NCI-H1105 (cell line): ENCODE measurements at places on chromosomes 12 and 14.

DNA sequence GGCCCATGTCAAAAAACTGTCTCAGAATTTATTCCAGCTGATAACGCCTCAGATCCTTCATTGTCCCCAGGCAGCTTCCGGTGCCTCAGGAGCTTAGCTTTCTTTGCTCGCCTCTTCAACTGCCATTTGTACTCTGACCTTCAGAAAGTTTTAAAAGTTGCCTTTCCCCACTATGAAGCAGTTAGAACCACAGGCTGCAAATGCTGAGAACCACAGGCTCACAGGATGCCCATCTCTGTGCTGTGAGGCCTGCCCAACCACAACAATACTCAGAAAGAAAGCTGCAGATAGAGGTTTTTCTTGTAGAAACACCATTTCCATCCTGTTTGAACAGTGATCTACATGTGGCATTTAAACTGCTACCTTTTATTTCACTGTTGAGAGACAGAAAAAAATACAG is 131.1 kb downstream of the PRKCH start:
- no peak for DNase-seq

DNA sequence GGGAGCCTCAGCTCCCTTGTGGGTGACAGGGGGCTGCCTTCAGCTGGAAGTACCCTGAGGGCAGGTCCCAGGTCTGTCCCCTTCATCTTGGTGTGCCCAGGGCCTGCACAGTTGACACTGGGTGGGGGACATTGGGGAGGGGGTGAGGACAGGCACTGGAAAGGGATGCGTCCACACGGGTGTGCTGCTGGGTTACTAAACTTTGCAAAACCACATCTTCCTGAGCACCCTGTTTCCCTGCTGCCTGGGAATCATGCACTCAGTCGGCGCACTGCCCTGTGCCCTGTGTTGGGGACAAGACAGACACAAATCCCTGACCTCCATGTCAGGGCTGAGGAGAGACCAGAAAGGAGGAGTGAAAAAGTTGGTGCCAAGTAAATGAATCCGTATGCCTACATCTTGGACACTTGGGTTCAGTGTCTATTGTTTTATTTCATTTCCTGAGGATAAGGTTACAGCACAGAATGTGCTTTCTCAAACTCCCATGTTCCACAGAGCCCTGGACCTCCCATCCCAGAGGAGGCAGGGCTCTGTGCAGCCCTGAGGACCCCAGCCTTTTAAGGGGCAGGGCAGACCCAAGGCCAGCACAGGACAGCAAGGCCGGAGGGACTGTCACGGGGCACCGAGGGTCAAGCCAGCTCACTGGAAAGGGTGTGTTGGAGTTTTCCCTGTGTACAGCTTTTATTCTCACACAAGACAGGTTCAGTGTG is 2.9 kb upstream of the SLC25A29 start:
- no peak for DNase-seq

- DNase-seq: no peak
These were observed 310 bp upstream of the UNG start for GRCh38 chr12:109097140-109097434.

DNA sequence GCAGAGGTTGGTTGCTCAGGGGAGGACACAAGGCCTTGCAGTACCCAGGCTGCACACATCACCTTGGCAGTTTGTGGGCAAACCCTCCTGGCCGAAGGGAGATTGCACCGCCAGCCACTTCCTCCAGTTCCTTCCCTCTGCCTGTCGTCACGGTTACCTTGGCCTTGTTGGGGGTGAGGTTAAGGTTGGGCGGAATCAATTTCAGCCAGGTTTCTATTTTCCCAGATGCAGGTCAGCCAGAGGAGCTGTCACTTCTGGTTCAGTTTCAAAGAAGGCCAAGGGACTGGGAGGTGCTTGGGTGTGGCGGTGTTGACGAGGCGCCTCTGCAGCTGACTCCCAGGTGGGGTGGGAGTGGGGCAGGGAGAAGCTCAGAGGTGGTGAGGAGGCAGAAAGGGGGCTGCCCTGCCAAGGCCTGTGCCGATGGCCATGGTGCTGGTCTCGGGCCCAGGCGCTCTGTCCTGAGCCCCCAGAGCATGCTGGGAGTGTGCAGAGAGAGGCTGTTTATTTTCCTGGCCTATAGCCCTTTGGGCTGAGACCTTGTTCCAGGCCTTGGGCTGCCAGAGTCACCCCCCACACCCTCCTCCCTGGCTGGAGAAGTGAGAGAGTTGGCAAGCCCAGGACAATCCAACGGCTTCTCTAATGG is 31.4 kb downstream of the JDP2 start:
- no peak for DNase-seq

DNA sequence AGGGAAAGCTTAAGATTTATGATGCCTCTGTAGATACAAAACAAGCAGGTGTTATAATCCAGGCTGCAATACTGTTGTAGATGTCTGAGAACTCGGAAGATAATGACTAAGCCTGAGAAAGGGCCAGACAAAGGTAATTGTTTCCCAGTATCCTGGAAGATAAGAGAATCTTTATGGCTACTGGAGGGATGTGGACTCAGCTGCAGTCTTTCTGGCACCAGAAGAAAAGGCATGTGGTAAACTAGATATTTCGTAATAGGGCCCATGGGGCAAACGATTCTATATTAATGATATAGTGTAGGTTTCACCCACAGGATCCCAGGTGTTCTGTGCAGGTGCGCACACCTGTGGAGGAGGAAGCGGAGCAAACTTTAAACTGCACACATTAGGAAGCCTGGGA is 9.2 kb upstream of the APOLD1 start:
- DNase-seq: peak; percentile 76

- peak; percentile 63 for DNase-seq
These were observed 153.5 kb upstream of the MAX start for GRCh38 chr14:65255583-65256461.

DNA sequence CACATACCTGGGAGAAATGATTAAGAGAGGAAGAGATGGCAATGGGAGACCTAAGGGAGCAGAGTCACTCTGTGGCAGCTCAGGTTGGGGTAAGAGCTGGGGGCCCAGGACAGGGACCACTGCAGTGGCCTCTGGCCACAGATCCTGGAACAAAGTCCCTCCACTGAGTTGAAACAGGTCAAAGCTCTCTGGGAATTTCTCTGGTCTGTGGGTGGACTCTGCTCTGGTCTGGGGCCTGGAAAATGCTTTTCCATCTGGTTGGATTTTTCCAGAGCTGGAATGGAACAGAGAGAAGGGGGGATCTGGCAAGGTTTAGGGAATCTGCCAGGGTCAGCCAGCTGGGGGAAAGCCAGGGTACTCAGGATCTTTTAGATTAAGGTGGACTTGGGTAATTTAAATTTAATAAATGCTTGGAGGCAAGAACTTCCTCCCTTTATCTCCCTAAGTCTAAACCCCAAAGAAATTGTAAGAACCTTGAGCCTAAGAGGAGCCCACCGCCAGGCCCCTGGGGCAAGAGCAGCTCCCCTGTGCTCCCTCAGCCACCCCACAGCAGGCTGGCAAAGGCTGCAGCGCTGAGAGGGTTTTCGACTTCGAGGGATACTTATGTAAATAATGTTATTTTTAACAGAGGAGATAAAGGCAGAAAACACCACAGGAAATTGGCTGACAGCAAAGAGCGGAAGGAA is 3.7 kb downstream of the HOXC10 start:
- no peak for DNase-seq

- DNase-seq: no peak
These were observed 64.7 kb downstream of the PPP2R5E start for GRCh38 chr14:63478437-63478852.

- no peak for DNase-seq
These were observed 11.9 kb downstream of the RHOF start for GRCh38 chr12:121781484-121781997.

DNA sequence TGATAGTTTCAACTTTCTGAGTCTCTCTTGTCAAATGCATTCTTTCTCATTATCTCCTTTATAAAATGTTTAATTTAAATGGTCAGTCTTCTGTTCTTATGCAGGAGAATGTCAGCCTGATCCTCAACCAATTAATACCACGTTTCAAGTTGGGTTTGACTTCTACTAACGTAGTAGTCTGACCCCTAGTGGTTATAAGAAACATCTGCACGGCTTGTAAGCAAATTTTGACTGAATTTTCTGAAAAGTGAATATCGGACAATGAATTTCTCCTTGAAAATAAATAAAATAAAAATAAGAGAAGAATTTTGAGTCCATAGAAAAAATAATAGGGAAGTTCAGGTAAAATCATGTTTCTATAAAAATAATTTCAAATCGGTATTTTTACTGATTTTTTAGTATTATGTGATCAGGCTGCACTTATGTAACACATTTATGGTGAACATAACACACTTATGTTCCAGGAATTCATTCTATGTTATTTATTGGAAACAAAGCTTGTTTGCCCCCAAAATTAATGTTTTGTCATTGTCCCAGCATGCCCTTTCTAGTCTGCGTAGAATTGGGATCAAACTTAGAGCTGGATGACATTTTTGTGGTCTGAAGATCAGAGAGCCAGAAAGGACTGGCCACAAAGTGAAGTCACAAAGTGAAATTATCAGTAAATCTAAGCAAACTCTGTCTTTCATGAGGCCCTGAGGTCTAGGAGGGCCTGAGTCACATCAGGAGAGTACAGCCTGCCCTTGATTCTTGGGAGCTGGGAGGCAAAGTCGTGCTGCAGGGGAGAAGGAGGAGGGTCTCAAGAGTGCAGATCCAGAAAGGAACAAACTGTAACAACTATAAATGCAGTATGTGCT is 101.2 kb upstream of the STXBP6 start:
- DNase-seq: peak; percentile 50

- DNase-seq: peak; percentile 26
These were observed 8.0 kb upstream of the CERS5 start for GRCh38 chr12:50174971-50175715.

DNA sequence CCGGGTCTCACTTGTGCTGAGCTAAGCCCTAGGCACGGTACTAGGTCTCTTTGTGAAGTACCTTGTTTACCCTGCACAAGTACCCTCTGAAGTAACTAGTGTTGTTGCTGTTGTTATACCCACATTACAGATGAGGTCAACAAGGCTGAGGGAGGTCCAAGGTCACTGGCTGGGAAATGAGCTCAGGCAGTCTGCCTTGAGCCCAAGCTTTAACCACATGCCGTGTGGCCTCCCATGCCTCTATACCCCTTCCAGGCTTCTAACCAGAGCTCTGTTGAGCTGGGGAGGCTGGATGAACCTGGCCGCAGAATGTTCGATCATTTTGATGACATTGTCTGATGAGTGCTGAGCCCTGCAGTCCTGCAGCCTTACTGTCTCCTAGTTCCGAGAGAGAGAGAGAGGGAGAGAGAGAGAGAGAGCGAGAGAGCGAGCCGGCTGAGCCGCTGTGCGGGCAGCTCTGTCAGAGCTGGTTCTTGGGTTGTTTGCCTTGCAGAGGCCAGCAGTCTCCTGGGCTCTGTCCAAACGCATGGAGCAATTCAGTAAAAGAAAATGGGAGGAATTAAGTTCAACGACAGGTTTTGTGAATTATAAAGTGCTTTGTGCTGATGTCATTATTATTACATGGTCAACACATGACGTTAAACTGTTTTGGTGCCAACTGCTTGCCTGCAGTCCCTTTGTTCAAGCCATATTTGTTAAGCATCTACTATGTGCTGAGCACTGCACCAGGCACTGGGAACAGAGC is 13.1 kb downstream of the JDP2 start:
- no peak for DNase-seq

- no peak for DNase-seq
These were observed 115.7 kb downstream of the NCOR2 start for GRCh38 chr12:124451637-124452243.

DNA sequence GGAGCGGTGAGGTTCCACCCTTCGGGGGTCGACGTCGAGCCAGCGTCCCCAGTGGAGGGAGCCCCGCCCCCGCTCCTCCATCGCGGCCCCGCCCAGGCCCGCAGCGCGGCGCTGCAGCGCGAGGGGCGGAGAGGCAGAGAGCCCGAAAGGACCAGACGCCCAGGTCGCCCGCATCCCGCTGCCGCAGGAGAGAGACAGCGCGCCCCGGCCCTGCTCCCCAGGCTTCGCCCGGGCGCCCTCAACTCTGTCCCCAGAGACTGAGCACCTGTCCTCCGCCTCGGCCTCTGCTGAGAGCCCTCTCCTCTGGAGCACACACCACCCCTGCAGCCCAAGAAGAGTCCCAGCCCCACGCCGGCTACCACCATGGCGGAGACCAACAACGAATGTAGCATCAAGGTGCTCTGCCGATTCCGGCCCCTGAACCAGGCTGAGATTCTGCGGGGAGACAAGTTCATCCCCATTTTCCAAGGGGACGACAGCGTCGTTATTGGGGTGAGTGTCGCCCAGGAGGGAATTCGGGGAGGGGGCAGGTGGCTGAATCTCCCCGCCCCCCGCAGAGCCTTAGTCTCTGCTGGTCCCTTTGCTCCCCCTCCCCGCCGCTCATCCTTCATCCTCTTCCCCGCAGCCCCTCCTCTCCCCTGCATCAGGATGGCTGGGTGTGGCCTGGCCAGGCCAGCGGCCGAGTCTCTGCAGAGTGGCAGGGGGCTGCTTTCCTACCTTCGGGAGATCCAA is at the start of gene KIF5A:
KIF5A (plus strand) TSS at position 136 of the 732 bp plus-strand sequence; CDS start at position 364, 228 bp downstream.
- peak; percentile 49 for DNase-seq

- no peak for DNase-seq
These were observed 6.9 kb downstream of the C12orf75 start for GRCh38 chr12:105337391-105337790.

GRCh38 chr12:85280165-85280983 is at the start of gene ALX1:
ALX1 (plus strand) TSS chr12:85280220; CDS start chr12:85280262, 42 bp downstream.
- no peak for DNase-seq

- DNase-seq: no peak
These were observed 115.6 kb downstream of the BTG1 start for GRCh38 chr12:92029902-92030586.

DNA sequence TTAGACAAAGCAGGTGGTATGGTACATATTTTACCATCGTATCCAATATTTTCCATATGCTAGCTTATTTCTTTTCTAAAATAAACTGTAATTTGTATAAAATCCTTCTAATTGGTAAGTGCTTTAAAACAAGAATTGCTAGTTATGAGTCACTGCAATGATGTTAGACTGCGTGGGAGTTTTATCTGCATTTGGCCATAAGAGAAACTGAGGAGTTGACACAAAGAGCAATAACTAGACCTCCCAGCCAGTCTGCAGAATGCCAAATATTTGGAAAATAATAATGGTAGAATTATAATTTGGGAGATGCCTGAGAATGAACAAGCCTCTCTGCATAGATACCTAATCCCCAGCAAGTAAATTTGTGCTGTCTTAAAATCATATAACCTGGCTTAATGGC is 61.7 kb upstream of the PTPRR start:
- no peak for DNase-seq

GRCh38 chr14:38065106-38065762 is 142.5 kb upstream of the SSTR1 start:
- DNase-seq: no peak

- no peak for DNase-seq
These were observed 3.2 kb downstream of the TOMM20L start for GRCh38 chr14:58398895-58399294.

DNA sequence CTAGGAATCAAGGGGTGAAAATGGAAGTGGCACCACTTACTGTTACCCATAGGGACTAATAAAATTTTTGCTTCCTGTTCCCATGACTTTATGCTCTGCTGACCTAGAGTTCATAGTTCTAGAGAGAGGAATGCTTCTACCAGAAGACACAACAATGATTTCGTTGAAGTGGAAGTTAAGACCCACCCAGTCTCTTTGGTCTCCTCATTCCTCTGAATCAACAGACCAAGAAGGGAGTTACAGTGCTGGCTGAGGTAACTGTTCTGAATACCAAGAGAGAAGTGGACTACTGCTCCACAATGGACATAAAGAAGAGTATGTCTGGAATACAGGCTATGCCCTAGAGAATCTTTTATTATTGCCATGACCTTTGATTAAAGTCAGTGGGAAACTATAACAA is 23.5 kb upstream of the DYRK2 start:
- no peak for DNase-seq

GRCh38 chr14:105479431-105480158 is 5.0 kb downstream of the CRIP2 start:
- DNase-seq: no peak
